ENCODE measurements at places on chromosomes 6 and 20. TPM values are rescaled to one million over a fixed set of nuclear protein-coding genes. Genes with fewer than 3 reads are reported as not detected.
A peak's percentile ranks its signal among the peaks of the same experiment; 100 is the strongest.

GRCh38 chr6:139680819-139681218 lies 306.4 kb upstream of the CITED2 start:
- no peak for DNase-seq

DNA sequence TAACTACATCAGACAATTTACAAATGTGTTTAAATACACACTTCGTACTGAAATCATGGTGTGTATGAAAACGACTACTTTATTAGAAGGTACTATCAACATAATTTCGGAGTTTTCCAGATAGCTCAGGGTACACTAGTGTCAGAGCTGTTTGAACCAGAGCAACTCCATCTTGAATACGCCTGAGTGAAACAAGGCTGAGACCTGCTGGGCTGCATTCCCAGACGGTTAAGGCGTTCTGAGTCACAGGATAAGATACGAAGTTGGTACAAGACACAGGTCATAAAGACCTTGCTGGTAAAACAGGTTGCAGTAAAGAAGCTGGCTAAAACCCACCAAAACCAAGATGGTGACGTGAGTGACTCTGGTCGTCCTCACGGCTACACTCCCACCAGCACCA lies 167.6 kb downstream of the THBS2 start:
- DNase-seq: no peak

DNA sequence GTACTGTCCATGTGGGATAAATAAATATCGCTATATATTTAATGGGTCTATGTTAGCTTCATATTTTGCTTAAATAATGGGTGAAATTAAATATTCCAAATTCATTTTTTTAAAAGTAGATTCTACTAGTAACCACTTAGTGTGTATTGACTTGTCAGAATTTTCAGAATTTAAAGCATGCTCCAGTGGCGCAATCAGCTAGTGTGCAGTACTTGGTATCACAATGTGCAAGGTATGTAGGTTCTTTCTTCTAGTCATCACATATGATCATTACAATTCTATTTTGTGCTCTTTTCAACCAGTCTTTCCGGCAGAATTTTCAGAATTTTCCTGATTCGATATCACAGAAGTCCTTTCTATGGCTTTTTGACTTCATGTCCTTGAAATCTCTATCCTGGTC lies 32.6 kb downstream of the PDE7B start:
- DNase-seq: no peak

DNA sequence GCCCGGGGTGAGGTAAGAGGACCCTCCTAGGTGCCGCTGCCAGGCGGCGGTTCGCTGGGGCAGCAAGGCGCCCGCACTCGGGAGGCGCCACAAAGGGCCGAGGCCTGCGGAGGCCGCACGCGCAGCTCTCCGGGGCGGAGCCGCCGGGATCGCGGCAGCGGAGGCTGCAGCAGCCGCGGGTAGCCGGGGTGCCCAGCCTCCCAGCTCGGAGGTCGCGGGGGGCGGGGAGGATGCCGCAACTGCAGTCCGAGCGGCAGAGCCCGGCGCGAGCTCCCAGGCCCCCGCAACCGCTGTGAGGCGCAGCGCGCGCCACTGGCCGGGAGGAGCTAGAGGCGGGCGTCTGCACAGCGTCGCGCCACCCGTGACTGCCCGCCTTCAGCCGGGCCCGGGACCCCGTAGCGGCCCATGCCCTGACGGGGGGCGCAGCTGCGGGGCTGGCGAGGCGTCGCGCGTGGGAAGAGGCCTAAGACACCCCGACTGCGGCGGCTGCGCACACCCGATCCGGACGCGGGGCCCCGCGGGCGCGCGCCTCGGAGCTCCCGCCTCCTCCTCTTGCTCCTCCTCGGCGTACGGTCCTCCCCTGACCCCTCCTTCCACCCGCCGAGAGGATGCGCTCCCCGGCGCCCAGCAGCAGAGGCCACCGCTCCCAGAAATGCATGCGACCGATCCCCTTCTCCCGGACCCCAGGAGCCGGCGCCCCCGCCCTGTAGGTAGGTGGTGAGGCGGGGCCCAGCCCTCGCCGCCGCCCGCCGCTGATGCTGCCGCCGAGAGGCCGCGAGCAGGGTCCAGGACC lies at the start of gene NCOA7:
TSS of gene NCOA7 (plus strand) at position 603 of the 793 bp plus-strand sequence. CDS start 24,395 bp downstream, outside the sequence.
- DNase-seq: peak; percentile 80

DNA sequence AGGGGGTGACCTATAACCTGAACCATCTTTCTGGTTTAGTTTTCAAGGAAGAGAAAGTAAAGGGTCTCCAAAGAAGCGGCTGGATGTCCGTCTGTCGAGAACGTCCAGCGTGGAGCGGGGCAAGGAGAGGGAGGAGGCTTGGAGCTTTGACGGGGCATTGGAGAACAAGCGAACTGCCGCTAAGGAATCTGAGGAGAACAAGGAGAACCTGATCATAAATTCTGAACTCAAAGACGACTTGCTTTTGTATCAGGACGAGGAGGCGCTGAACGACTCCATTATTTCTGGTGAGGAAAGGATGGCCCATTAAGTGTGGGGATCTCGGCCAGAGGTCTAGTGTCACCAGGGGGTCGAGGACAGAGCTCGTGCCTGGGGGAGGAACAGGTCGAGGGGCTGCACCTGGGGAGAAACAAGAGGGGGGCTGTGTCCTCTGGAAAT lies 159.2 kb downstream of the SYCP2 start:
- DNase-seq: no peak

GRCh38 chr20:54745780-54746179 lies 270.4 kb downstream of the DOK5 start:
- no peak for DNase-seq

GRCh38 chr20:17109307-17109706 lies 117.5 kb upstream of the PCSK2 start:
- no peak for DNase-seq

GRCh38 chr20:3797592-3798372 lies 1.7 kb downstream of the CDC25B start:
- no peak for DNase-seq

DNA sequence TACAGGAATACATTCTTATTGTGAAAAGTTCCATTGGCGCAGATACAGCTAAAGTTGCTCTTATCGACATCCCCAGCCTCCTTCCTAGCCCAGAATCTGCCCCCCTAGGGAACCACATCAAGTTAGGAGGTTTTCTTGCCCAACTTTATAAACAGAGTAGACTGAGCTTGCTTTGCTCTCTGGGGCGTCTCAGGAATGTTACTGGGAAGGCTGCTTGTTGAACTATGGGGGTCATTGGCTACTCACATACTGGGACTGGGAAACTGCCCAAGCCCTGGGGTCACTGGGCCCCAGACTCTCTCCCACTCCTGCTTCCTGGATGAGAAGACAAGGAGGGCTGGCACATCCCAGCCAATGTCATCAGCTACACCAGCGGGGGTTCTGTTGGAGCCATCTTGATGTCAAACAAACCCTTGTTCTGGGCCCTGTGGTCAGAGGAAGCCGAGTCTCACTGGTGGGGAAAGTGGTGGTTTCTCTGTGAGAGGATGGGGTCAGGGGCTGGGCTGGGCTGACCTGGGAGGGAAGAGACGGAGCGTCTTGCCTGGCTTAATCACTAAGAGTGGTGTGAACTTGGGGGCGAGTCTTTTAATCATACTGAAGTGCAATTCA lies 26.0 kb downstream of the BPIFB4 start:
- no peak for DNase-seq

LHFPL5 gene
- not detected for total RNA-seq

- DNase-seq: no peak
These were observed 16.2 kb downstream of the FKBP1A start for GRCh38 chr20:1376408-1377270.

DNA sequence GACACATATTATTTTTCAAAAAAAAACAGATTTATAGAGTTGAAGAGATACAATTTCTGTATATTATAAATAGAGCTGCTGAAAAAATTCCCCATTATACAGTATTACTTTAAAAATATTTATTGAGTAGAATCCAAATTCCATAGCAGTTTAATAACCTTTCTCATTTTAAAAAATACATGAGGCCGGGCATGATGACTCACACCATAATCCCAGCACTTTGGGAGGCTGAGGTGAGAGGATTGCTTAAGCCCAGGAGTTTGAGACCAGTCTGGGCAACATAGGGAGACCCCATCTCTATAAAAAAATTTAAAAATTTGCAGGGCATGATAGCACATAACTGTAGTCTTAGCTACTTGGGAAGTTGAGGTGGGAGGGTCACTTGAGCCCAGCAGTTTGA lies 13.0 kb downstream of the ATRN start:
- DNase-seq: no peak

DNA sequence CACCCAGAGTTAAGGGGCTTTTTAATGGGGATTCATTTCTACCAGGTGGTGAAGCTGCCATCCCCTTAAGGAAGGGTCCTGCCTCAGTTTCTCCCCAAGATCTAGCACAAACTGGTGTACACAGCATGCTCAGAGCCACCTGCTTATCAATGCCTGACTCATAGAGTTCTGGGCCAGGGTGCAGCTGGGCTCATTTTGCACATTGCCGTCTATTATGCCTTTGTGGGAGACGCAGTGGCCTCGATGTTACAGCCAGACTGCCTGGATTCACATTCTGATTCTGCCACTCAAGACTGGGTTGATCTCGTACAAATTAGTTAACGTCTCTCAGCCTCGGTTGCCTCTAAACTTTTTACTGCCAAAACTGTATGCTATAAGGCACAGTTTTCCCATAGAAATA lies 365.7 kb downstream of the ZFAND3 start:
- DNase-seq: no peak

SYCP2L gene
- 9.7 TPM for total RNA-seq

GRCh38 chr6:56043761-56044160 lies 168.4 kb upstream of the BMP5 start:
- no peak for DNase-seq

DNA sequence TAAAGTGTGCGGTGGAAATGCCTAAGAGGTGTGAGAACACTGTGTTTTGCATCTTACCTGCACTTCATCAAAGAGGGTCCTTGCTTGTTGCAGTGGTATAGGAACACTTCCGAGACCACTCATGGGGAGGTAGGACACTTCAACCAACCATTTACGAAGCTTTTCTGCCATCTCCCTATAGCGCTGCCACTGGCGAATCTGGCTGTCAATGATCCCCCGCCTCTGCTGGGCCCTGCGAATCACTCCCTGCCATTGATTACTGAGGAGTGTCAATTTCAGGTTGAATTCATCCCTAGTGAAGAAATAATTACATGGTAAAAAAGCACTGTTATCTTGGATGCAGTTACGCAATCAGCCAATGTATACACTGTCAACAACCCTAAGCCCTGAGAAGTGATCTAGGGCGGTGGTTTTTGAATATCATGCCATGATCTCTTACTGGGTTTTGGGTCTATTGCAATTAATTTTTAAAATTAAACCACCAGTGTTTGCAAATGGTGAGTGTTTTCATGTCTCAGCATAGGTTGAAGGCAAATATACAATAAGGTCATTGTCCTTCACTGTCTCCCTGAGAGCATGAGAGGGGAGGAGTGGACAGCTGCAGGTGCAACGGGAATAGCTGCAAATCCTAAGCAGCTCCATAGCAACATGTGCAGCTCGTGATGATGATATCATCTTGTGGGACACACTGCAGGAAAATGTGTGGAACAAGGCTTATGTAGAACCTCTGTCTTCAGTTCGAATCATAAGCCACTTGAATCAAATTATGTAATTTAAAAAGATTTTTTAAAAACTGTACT lies 400.6 kb downstream of the ESR1 start:
- DNase-seq: no peak

DNA sequence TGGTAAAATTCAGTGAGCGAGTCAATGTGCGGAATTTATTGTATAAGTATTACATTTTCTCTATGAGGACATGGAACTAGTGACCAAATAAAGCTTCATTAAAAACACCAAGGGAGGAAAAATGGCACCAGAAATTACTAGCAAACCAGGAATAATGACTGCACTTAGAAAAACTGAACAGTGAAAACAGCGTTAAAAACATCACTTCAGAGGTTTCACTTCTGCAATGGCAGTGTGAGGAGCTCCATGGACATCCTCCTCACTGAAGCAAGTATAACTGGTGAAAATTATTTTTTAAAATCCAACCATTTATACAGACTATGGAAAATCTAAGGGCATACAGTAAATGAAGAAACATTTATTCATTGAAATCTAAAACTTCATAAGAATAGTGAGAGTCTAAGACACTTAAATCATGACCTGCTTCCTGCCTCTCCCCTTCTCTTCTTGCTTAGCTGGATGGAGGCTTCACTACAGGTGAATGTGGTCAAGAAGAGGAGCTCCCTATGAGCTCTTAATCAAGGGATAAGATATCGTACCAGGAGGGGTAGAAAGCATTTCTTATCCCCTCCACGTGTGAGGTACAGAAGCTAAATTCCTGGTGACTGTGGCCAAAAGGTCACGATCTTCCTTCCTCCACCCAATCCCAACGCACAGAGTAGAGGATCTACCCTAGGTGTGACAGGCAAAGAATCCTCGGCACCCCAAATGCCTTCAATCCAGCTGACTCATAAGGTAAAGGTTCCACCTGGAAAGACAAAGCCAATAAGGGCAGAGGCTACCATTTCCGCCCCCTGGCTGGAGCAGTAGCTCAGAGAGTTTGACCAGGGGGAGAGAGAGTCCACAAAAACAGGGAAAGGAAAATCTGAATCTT lies 12.3 kb upstream of the ASF1A start:
- no peak for DNase-seq

INSM1 gene
- total RNA-seq: not detected

FRS3 gene
- total RNA-seq: 5.5 TPM

DNA sequence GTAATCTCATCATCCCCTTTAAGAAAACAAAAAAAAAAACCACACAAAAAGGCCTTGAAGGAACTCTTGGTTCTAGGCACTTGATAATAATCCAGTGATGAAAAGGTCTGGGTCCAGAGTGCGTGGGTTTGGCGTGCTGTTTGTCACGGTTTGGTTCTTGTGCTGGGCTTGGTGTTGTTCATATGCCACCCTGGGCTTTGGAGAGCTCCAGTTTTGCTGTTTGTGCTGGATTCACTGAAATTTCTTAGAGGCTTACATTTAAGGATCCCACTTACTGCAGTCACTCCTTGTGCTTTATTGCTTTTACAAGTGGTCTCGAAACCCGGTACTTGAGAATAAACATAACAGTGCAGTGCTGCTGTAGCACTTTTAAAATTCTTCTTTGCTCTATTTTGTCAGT lies 68.8 kb upstream of the XRN2 start:
- no peak for DNase-seq

GRCh38 chr6:53300656-53301551 lies 47.8 kb downstream of the ELOVL5 start:
- DNase-seq: no peak

HLA-F gene
- 0.68 TPM for total RNA-seq

EMILIN3 gene
- total RNA-seq: 1.7 TPM

DNA sequence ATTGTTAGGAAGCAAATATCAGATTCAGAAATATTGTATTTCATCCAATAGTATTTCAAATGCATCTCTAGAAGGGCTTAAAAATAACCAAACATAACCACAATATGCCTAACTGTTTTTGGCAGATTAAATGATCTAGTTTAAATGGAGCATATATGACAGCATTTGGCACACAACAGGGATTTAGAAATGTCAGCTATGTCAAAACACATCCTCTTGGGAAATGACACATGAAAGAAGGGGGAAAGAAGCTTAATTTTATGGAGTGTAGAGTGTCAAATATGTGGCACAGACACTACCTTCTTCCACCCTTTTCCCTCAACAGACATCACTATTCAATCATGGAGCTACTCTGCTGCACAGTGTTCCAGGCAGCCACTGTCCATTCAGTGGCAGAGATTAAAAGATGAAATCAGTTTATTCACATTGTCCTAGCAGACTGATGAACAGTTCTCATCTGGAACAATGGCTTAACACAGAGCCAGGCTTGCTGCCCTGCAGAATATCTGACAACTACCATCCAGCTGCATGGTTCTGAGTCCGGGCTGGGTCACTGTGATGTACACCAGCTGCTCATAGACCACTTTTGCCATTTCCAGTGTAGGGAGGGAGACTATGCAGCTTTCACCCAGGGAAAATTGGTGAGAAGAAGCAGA lies 349.8 kb downstream of the DHX35 start:
- DNase-seq: no peak

- no peak for DNase-seq
These were observed 5.2 kb downstream of the TTLL9 start for GRCh38 chr20:31875671-31876070.

CDSN gene
- total RNA-seq: not detected
